Fibroblast of the aortic adventitia (primary cell): ENCODE measurements at places on chromosomes 13 and 19.
A peak's percentile ranks its signal among the peaks of the same experiment; 100 is the strongest.

DNA sequence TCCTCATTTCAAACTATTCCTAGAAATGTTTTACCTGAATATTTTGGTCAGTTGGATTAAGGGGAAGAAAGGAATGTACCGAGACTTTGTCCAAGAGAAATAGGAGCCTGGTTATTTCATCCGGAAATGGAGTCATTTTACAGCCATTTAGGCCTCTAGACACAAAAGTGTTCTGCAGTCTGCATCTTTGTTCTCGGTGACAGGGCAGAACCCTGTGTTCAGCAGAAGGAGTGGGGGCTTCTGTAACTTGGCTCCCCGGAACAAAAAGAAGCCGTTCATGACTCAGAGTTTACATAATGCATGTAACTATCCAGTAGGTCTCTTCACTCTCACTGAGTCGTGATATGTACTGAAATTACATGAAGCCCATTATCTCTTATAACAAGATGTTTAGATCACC is 21.6 kb upstream of the FNDC3A start:
- DNase-seq, result peak; percentile 54

DNA sequence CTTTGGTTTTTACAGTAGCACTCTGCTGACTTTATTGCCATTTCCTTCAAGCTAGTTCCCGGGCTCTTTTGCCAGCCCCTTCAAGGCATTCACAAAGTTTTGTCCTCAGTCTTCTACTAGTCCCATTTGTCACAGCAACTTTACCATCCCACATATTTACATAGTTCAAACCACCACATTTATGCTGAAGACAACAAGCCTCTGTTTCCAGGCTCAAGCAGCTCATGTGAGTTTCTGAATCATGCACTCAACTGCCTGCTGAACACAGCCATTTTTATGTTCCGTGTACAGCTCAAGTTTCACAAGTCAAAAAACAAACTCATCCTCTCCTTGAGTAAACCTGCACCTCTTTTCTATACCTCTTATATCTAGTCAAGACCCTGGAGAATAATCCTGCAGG is 977.0 kb upstream of the SLC10A2 start:
- DNase-seq, result no peak

- no peak for DNase-seq
These were observed 41.0 kb upstream of the USP29 start for GRCh38 chr19:57078802-57079201.

- DNase-seq, result peak; percentile 75
These were observed 2.5 kb upstream of the ZNF121 start for GRCh38 chr19:9586764-9587163.

GRCh38 chr19:28857967-28858366 is 355.0 kb downstream of the UQCRFS1 start:
- DNase-seq, result no peak

DNA sequence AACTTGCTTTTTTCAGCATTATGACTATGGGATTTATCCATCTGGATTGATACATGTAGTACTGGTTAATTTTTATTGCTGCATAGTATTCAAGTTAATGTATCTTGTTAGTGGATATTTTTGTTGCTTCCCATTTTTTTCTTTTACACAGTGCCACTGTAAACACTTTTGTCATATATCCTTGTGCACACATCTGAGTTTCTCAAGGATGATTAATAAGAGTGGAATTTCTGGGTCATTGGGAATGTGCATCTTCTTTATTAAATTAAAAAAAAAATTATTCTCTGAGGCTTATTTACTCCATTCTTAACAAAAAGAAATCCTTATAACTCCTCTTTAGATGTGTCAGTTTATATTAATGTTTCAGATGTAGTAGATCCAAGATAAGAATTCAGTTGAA is 27.3 kb downstream of the B3GLCT start:
- DNase-seq, result no peak

GRCh38 chr19:40223135-40223822 is 3.2 kb downstream of the CCNP start:
- DNase-seq, result no peak

- DNase-seq, result no peak
These were observed 913.5 kb upstream of the ATXN8OS start for GRCh38 chr13:69194130-69194529.
